Epithelial cell of alveolus of lung (primary cell): ENCODE measurements at places on chromosomes 16 and 17. TPM values are rescaled to one million over a fixed set of nuclear protein-coding genes. Genes with fewer than 3 reads are reported as not detected.

The PFAS gene
- 17.1 and 45.5 TPM in 2 replicates for total RNA-seq

The TBC1D3K gene
- total RNA-seq: not detected in 2 replicates

The JPT1 gene
- 105 and 339 TPM in 2 replicates for total RNA-seq

The WNT9B gene
- total RNA-seq: not detected in 2 replicates

The ACSM2A gene
- total RNA-seq: not detected in 2 replicates

The CCL3 gene
- not detected in 2 replicates for total RNA-seq

The KCNG4 gene
- total RNA-seq: not detected in 2 replicates

The ABI3 gene
- total RNA-seq: 3.5 and 4.9 TPM in 2 replicates

The OR3A3 gene
- not detected in 2 replicates for total RNA-seq

The KRT32 gene
- total RNA-seq: 0.13 TPM in 1 of 2 replicates, not detected in the other

The HERPUD1 gene
- total RNA-seq: 143 and 171 TPM in 2 replicates

The CMTM2 gene
- total RNA-seq: not detected in 2 replicates

The EDC4 gene
- total RNA-seq: 41.2 and 50.0 TPM in 2 replicates

The SCNN1G gene
- 0.08 and 0.13 TPM in 2 replicates for total RNA-seq

The MRC2 gene
- 228 and 335 TPM in 2 replicates for total RNA-seq

The SMCR8 gene
- 9.3 and 12.5 TPM in 2 replicates for total RNA-seq

The CACNG1 gene
- total RNA-seq: not detected in 2 replicates

The TPSG1 gene
- total RNA-seq: not detected in 2 replicates

The GLIS2 gene
- total RNA-seq: 5.7 and 8.8 TPM in 2 replicates
